ENCODE measurements at places on chromosomes 3 and 15.

DNA sequence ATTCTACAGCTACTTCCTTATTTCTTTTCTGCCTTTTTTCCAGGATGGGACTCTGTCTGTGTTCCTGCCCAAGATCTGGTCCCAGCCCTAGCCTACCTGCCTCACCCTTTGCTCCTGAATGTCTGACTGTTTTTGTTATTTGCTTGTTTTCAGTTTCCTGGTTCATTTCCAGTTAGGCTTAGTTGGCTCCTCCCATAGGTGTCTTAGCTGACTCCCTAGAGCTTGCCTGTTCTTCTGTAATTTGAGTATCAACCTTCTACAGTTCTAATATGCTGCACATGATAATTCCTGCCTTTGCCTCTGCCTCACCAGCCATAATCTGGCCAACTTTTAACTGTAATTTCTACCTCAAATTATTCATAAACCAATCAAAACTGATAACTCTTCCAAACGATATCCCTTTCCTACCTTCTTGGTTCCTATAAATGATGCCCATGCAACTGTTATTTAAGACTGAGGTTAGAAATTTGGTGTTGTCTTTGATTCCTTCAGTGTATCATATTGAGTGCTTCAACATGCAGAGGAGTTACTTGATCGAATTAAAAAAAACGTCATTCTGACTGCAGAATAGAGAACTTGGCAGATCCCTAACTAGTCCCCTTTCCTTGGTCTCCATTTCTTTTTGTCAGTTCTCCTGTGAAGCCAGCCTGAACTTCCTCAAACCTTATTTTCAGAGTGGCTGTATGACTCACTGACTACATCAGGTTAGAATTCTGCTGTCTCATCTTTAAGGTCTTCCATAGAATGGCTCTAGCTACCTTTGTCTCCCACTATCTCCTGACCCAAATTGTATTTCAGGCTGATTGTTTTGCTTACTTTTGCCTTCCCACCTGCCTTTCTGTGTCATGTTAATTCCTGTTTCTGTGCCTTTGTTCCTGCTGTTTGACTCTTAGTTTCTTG, 8.4 kb downstream of the GOLM2 start:
- no peak for DNase-seq

GRCh38 chr3:192929146-192929545, 11.5 kb upstream of the MB21D2 start:
- DNase-seq, result no peak

GRCh38 chr15:33159726-33160453, 34.6 kb downstream of the FMN1 start:
- no peak for DNase-seq

GRCh38 chr15:99155961-99156443, 51.1 kb downstream of the SYNM start:
- DNase-seq, result no peak

Measured in activated T-helper 9 cell treated with anti-CD3 and anti-CD28 coated beads, Interleukin-2, amount 50 U/mL, for 16 hours (primary cell).